Activated naive CD4-positive, alpha-beta T cell treated with anti-CD3 and anti-CD28 coated beads, Interleukin-2, amount 50 U/mL, for 16 hours (primary cell): ENCODE measurements at places on chromosomes 11 and 22.

- no peak for DNase-seq
Measured at GRCh38 chr11:69284081-69284511, 9.9 kb upstream of the MYEOV start.

DNA sequence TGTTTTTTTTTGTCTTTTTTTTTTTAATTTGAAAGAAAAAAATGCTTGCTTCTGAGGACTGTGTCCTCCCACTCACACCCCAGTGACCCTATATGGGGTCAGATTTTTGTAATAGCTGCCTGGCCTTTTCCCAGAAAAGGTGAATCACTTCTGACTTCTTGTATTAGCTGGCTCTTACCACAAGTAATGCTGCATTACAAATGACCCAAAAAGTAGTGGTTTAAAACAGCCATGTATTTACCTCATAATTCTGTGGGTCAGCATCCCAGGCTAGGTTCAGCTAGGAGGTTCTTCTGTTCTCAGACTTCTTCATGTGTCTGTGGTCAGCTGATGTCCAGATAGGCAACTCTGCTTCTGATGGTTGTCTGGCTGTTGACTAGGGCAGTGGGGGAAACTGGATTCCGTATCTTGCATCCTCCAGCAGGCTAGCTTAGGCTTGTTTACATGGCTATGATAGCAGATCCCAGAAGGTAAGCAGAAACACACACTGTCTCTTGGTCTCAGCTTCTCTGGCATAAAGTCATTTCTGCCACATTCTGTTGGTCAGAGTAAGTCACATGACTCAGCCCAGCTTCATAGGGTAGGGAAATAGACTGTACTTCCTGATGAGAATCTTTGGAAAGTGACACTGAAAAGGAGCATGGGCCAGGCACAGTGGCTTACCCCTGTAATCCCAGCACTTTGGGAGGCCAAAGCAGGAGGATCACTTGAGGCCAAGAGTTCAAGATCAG, 19.5 kb downstream of the LHFPL7 start:
- no peak for DNase-seq

DNA sequence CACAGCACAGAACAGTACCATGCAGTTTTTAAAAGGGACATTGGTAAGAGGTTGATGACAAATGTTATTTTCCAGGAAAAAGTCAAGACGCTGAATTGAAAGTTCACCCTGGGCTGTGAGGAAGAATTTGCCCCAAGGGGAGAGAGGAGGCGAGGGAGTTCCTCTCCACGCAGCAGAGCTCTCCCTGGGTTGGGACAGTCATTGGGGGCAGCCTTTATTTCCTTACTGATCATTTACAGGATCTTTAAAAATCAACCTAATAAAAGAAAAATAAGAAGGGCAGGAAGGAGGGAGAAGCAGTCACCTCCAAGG, 49.9 kb upstream of the WNT7B start:
- DNase-seq: no peak

DNA sequence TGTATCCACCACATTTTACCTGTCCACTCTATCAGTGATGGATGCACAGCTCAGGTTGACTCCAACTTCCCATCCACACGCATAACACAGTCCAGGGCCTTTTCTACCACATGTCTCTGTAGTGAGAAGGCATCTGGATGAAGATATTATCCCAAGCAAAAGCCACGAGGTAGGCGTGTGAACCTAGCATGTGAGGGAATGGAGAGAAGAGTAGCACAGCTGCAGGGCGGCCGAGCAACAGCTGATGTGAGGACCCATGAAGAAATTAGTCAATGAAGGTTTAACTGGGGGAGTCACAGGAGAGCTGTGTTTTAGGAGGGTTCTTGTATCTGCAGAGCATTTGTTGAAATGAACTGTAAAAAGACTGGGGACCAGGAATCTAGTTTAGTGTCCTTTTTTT, 144.6 kb upstream of the PITPNB start:
- no peak for DNase-seq

- DNase-seq: no peak
Measured at GRCh38 chr11:96905143-96905542, 515.3 kb downstream of the JRKL start.
